ENCODE measurements at places on chromosomes 5 and 9.

DNA sequence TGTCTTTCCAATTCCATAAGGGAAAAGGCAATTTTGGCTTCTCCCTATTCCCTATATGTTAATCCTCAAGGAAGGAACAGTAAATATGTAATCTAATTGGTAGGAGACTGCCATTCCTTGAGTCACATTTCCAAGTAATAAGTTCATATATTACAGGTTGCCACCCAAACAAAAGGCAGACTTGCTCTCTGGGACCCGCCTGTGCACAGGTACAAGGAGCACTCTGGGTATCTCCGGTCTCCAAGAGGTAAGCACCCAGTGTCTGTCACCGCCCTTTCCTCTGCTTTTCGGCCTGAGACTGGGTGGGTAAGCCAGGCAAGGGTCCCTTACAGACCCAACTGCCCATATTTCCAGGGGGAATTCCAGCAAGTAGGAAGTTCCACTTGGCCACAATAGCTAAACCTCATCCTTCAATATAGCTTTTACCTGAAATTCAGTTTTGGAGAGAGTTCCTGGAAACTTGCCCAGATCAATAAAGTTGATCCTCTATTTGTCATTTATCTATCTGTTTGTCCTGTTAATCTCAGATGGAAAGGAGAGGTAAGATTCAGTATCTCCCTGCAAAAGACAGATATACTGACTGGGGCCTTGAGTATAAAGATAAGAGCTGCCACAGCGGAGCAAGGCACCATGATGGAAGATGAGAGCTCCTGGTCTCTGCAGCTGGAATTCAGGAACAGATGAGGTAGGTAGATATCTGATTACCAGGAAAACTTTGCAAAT, 81.8 kb downstream of the SUSD1 start:
- H3K27me3 ChIP-seq: no peaks in the 10 kb centered on the region
- H3K36me3 ChIP-seq: peaks cover 23% of the 10 kb centered on the region
- peaks cover 3% of the 10 kb centered on the region for H3K4me1 ChIP-seq
- no peak for DNase-seq
- no peak overlapping the region for H3K4me3 ChIP-seq

DNA sequence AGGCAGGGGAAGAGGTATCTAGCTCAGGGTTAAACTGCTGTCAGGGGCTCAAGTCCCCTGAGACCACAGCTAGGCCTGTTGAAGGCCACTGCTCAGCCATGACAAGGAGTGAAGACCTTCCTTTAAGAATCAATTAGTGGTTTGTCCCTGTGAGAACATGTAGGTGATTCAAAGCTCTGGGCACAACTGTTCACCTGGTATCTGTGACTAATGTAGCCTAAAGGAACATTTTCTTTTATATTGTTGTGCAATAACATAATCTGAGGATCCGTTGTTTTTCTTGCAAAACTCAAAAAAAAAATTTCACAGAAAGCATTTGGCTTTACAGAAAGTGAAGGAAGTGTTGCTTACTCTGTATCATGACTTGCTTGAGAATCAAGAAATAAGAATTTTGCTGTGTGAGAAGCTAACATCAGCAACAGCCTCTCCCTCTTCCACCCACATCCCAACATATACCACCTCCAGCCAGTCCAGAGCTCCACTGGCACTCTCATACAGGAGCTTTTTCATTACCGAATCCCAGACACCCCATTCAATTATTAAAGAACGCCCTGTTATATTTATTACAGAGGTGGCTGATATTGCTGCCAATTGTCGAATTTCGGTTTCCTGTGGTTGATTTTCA, 807.0 kb downstream of the TLE4 start:
- no peak overlapping the region for H3K27ac ChIP-seq
- no peaks in the 10 kb centered on the region for H3K4me1 ChIP-seq
- DNase-seq: no peak
- H3K27me3 ChIP-seq: no peaks in the 10 kb centered on the region
- no peaks in the 10 kb centered on the region for H3K36me3 ChIP-seq

DNA sequence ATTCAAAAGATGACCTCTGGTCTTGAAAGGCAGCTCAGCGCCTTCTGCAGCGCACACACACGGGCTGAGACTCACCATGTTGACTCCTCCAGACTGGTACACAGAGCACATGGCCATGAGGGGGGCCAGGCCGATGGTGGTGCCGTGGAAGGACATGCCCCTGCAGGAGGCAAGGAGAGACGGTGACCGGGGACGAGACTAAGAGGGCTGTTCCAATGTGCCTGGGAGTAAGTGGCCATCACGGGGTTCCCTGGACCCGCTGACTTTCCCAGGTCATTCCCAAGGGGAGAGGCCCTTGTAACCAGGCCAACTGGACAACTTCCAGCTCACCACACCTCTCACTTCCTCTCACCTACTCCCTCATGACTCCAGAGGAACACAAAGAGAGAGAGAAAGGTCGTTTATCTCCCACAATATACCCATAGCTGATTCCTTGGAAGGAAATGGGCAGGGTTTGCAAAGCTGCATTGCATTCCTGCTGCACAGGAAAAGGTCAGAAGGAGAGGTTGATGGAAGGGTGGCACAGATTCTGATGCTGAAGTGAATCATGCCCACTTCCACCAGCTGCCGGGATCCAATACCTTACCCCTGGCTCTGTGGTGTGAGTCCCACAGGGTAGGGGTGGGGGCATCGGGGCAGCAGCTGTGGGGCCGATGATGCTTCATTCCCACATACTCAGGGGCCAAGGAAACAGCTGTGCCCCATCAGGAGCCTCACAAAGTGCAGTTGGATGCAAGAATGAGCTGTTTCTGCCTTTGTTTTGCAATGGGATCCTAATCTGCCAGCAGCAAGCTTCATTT, 47.2 kb downstream of the NIPAL4 start:
- no peak for DNase-seq
- H3K4me1 ChIP-seq: peaks cover 14% of the 10 kb centered on the region
- H3K36me3 ChIP-seq: no peaks in the 10 kb centered on the region
- no peaks in the 10 kb centered on the region for H3K27me3 ChIP-seq
- no peak overlapping the region for H3K4me3 ChIP-seq
- H3K27ac ChIP-seq: no peak overlapping the region

DNA sequence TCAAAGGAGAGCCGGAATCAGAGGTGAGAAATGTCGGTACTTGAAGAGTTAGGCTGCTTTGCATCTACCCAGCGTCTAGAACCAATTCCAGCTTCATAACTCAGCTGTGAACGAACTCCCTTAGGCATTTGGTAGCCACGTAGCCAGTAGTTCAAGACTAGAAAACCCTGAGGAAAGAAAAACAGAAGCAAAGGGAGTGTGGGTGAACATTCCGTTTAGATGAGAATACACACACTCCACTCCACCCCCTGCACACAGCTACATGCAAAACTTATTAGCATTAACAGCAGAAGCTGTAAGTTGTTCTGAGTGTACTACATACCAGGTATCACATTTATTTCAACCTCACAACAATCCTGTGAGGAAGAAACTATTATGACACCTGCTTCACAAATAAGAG, 78.3 kb downstream of the SMIM23 start:
- H3K27ac ChIP-seq: no peak overlapping the region
- peaks cover 21% of the 10 kb centered on the region for H3K36me3 ChIP-seq
- no peak for DNase-seq
- peaks cover 11% of the 10 kb centered on the region for H3K4me1 ChIP-seq

DNA sequence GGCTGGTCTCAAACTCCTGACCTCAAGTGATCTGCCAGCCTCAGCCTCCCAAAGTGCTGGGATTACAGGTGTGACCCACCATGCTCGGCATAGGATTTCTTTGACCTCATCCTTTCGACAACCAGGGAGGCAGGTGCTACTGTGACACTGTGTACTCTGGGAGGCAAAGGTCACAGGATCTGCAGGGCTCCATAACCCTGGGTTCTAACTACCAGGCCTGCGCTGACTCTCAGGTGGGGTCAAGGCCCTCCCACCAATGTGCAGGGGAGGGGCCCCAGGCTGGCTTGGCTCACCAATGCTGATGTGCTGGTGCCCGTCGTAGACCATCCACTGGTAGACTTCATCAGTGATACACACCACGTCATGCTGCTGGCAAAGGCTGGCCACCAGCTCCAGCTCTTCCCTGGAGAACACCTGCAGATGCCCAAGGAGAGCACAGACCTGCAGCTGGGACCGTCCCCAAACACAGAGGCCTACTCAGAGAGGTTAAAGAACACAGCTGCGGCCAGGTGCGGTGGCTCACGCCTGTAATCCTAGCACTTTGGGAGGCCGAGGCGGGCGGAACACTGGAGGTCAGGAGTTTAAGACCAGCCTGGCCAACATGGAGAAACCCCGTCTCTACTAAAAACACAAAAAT, 7.0 kb upstream of the SPOUT1 start:
- no peak for DNase-seq
- no peaks in the 10 kb centered on the region for H3K27me3 ChIP-seq
- no peak overlapping the region for H3K27ac ChIP-seq
- H3K4me1 ChIP-seq: no peaks in the 10 kb centered on the region
- peaks cover 8% of the 10 kb centered on the region for H3K36me3 ChIP-seq

GRCh38 chr9:81529556-81530193, 159.7 kb downstream of the TLE1 start:
- H3K4me1 ChIP-seq: no peaks in the 10 kb centered on the region
- no peak for DNase-seq
- no peaks in the 10 kb centered on the region for H3K36me3 ChIP-seq
- H3K27me3 ChIP-seq: no peaks in the 10 kb centered on the region
- no peak overlapping the region for H3K4me3 ChIP-seq
- H3K27ac ChIP-seq: no peak overlapping the region

GRCh38 chr9:81391457-81391825, 297.9 kb downstream of the TLE1 start:
- H3K27me3 ChIP-seq: peaks cover 1% of the 10 kb centered on the region
- no peak for DNase-seq
- H3K4me1 ChIP-seq: no peaks in the 10 kb centered on the region

DNA sequence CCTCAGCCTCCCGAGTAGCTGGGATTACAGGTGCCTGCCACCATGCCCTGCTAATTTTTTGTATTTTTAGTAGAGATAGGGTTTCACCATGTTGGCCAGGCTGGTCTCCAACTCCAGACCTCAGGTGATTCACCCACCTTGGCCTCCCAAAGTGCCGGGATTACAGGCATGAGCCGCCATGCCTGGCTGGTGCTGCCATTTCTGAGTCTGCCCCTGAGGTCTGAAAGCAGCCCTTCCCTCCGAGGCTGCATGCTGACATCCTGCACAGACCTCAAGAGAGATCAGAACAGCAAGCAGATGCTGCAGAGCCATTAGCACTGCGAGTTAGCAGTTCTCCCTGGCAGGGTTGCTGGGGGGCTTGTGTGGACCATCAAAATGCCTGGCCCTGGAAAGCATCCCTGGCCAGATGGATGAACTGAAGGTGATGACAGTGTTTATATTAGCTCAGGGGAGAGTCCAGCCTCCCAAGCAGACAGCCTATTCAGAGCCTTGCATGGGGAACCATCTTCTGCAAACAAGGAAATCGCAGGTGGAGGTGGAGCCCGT, 176.5 kb upstream of the PANK3 start:
- no peak for DNase-seq
- H3K27me3 ChIP-seq: no peaks in the 10 kb centered on the region
- no peaks in the 10 kb centered on the region for H3K36me3 ChIP-seq
- no peaks in the 10 kb centered on the region for H3K4me1 ChIP-seq
- H3K27ac ChIP-seq: no peak overlapping the region
